ENCODE measurements at places on chromosomes 2 and 18.

GRCh38 chr2:85780316-85781012, 26.7 kb downstream of the ATOH8 start:
- H3K36me3 ChIP-seq, result no peaks in the 10 kb centered on the region
- H3K4me3 ChIP-seq, result no peak overlapping the region
- H3K27me3 ChIP-seq, result no peaks in the 10 kb centered on the region

- no peak overlapping the region for H3K27ac ChIP-seq
- H3K36me3 ChIP-seq, result no peaks in the 10 kb centered on the region
- DNase-seq, result no peak
- no peaks in the 10 kb centered on the region for H3K27me3 ChIP-seq
Measured at GRCh38 chr2:149528983-149529382, 58.6 kb downstream of the MMADHC start.

DNA sequence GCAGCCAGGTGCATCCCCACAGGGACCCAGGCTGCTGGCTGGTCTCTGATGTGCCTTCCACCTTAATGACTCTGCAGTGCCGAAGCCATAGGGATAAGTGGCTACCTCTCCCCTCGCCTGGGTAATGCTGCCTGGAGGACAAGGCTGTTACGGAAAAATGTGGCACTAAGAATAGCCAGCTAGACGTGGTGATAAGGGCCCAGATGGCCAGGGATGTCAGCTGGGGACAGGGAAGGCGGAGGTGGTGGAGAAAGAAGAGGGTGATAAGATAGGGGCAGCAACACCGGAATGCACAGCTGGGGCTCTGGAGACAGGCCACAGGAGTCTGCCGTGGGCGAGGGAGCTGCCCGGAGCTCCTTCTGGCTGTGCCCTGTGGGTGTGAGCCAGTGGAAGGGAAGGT, 170.6 kb downstream of the FHOD3 start:
- no peak overlapping the region for H3K4me3 ChIP-seq
- DNase-seq, result no peak
- no peak overlapping the region for H3K27ac ChIP-seq
- peaks cover 3% of the 10 kb centered on the region for H3K4me1 ChIP-seq

GRCh38 chr2:76569819-76570218, 859.1 kb upstream of the GCFC2 start:
- no peaks in the 10 kb centered on the region for H3K27me3 ChIP-seq
- no peaks in the 10 kb centered on the region for H3K4me1 ChIP-seq
- H3K36me3 ChIP-seq, result no peaks in the 10 kb centered on the region
- no peak overlapping the region for H3K4me3 ChIP-seq
- no peak for DNase-seq
- H3K27ac ChIP-seq, result no peak overlapping the region

GRCh38 chr2:153291718-153292117, 186.8 kb downstream of the RPRM start:
- no peak overlapping the region for H3K27ac ChIP-seq
- H3K4me1 ChIP-seq, result no peaks in the 10 kb centered on the region
- no peak for DNase-seq
- no peak overlapping the region for H3K4me3 ChIP-seq
- no peaks in the 10 kb centered on the region for H3K27me3 ChIP-seq

DNA sequence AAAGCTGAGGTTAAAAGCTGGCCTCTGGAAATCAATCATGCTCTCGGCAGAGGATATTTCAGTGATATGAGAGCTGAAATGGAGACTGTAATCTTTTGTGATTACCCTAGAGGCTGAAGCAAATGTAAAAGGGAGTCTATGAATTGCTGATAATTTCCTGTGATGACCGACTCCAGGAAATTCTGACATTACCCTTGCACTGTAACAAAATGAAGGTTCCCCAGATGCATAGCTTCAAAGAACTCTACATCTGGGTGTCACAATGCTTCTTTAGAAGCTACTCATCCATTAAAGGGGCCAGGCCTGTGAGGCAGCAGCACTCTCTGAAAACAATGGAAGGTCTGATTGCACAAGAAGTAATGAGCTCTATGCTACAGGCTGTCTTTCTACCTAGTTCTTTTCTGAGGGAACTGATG, 268.2 kb upstream of the SESTD1 start:
- H3K36me3 ChIP-seq, result no peaks in the 10 kb centered on the region
- no peaks in the 10 kb centered on the region for H3K4me1 ChIP-seq
- H3K4me3 ChIP-seq, result no peak overlapping the region
- DNase-seq, result no peak
- H3K27ac ChIP-seq, result no peak overlapping the region

- H3K27ac ChIP-seq, result no peak overlapping the region
- H3K27me3 ChIP-seq, result no peaks in the 10 kb centered on the region
- DNase-seq, result peak; percentile 52
- no peak overlapping the region for H3K4me3 ChIP-seq
Measured at GRCh38 chr18:57581301-57581934, 5.1 kb downstream of the FECH start.

GRCh38 chr2:134677856-134678756, 40.7 kb downstream of the TMEM163 start:
- no peaks in the 10 kb centered on the region for H3K27me3 ChIP-seq
- H3K36me3 ChIP-seq, result no peaks in the 10 kb centered on the region
- H3K4me1 ChIP-seq, result peaks cover 21% of the 10 kb centered on the region
- no peak for DNase-seq

DNA sequence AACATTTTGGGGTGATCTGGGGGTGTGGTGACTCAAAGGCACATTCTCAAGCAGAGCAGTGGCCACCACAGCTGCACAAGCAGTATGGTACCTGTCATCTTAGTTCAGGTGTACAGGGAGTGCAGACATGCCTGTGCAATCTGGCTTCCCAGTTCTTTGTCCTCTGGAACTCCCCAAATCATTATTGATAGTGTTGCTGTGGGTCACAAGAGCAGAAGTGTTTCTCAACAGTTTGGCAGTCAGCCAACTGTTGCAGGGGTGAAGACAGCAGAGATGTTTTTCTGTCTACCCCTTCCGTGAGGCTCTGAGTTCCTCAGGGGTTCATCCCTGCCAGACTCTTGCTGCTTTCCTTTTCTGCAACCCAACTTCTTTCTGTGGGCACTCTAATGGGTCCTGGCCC, 206.5 kb upstream of the ZSWIM2 start:
- no peaks in the 10 kb centered on the region for H3K4me1 ChIP-seq
- DNase-seq, result peak; percentile 67
- no peak overlapping the region for H3K4me3 ChIP-seq
- no peak overlapping the region for H3K27ac ChIP-seq
- no peaks in the 10 kb centered on the region for H3K27me3 ChIP-seq
- H3K36me3 ChIP-seq, result no peaks in the 10 kb centered on the region

DNA sequence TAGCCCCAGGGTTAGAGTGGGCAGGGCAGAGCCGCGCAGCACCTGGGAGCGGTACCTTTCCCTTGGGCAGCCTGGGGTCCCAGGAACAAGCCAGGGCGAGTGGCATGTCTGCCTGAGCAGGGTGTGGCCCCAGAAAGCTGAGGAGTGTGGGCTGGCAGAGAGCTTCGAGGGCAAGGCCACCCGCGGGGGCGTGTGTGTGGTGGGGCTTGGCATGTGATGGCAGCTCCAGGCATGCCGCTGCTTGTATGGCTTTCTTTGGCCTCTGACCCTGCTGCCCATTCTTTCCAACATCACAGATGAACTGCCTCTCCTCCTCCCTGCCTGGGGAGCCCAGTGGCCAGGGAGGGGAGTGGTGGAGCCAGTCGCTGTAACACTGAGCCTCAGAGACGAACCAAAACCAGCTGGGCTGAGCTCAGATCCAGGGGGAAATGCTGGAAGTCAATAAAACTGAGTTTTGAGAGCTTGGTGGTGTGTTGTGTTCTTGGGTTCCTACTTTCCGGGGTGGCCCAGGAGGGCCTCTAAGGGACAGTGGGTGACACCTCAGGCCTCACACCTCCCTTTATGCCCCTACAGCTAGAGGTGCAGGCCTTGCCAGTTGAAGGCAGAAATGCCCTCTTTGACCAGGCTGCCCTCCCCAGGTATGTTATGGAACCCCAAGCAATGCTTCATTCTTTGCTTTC, 7.4 kb downstream of the DNAJB2 start:
- H3K27ac ChIP-seq, result no peak overlapping the region
- H3K4me1 ChIP-seq, result no peaks in the 10 kb centered on the region
- no peaks in the 10 kb centered on the region for H3K27me3 ChIP-seq
- H3K36me3 ChIP-seq, result peaks cover 23% of the 10 kb centered on the region

GRCh38 chr18:55269622-55270021, 310.4 kb upstream of the CCDC68 start:
- peaks cover 60% of the 10 kb centered on the region for H3K36me3 ChIP-seq
- peaks cover 33% of the 10 kb centered on the region for H3K4me1 ChIP-seq
- no peak overlapping the region for H3K4me3 ChIP-seq
- H3K27me3 ChIP-seq, result no peaks in the 10 kb centered on the region
- no peak overlapping the region for H3K27ac ChIP-seq
- no peak for DNase-seq

GRCh38 chr2:195861821-195862220, 204.8 kb downstream of the SLC39A10 start:
- H3K27me3 ChIP-seq, result no peaks in the 10 kb centered on the region
- DNase-seq, result no peak
- no peak overlapping the region for H3K4me3 ChIP-seq
- no peak overlapping the region for H3K27ac ChIP-seq

DNA sequence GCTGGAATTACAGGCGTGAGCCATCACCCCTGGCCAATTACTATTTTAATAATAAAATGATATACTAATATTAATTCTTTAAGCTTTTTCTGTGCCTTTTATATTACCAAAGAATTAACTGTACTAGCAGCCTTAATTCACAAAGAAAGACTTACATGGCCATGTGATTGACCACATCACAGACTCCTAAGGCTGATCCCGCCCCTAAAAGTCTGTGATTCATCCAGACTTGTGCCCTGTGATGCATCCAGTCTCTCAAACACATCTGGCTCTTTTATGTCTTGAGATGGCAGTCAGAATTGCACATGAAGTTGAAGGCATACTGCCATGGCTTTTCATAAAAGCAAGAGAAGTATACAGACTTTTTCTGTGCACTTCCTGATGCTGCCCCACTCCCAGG, 91.7 kb downstream of the DTNA start:
- H3K4me1 ChIP-seq, result no peaks in the 10 kb centered on the region
- peak; percentile 23 for DNase-seq
- no peaks in the 10 kb centered on the region for H3K27me3 ChIP-seq
- no peak overlapping the region for H3K4me3 ChIP-seq
- no peak overlapping the region for H3K27ac ChIP-seq

DNA sequence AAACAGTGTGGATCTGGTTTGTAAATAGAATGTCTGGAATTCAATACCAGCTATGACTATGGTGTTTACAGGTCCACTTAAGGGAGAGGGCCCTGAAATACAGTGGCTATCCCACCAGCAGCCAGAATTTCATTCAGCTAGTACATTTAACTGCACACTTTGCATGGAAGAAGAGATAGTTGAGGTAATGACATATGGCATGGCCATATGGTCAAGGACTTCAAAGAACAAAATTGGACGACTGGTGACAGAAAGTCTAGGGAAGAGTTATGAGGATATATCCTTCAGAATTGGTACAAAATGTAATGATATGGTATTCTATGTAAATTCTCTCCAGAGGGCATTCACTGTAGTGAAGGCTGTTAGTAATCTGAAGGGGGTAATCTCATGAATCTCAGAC, 105.0 kb downstream of the IKZF2 start:
- H3K4me3 ChIP-seq, result no peak overlapping the region
- H3K27me3 ChIP-seq, result no peaks in the 10 kb centered on the region
- H3K4me1 ChIP-seq, result no peaks in the 10 kb centered on the region
- no peak overlapping the region for H3K27ac ChIP-seq
- peaks cover 13% of the 10 kb centered on the region for H3K36me3 ChIP-seq
- DNase-seq, result no peak

- no peak overlapping the region for H3K27ac ChIP-seq
- H3K27me3 ChIP-seq, result no peaks in the 10 kb centered on the region
- H3K4me3 ChIP-seq, result no peak overlapping the region
- DNase-seq, result peak; percentile 15
Measured at GRCh38 chr18:27685807-27686412, 491.0 kb downstream of the CDH2 start.

DNA sequence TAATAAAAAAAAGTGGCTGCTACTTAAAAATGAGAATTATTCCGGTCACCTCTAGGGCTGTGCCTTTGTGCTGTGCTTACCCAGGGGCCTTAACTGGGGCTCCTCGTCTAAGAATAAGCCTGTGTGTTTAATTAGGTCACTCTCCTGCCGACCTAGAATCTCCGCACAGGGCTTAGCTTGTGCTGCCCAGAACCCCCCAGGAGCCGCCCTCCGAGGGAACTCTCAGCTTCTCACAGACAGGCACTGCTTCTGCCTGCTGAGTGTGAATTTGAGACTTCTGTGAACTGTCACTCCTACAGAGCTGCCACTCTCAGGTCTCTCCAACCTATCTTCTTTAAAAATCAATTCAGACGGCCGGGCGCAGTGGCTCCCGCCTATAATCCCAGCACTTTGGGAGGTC, 11.9 kb upstream of the NT5DC4 start:
- peaks cover 71% of the 10 kb centered on the region for H3K4me1 ChIP-seq
- DNase-seq, result no peak
- no peak overlapping the region for H3K4me3 ChIP-seq

GRCh38 chr2:86350751-86351150, 13.3 kb upstream of the REEP1 start:
- no peak overlapping the region for H3K27ac ChIP-seq
- H3K27me3 ChIP-seq, result peaks cover 2% of the 10 kb centered on the region
- H3K4me1 ChIP-seq, result no peaks in the 10 kb centered on the region
- no peaks in the 10 kb centered on the region for H3K36me3 ChIP-seq

GRCh38 chr18:48827291-48828193, 123.2 kb downstream of the SMAD7 start:
- H3K36me3 ChIP-seq, result peaks cover 4% of the 10 kb centered on the region
- peak overlapping the region; percentile 1 for H3K4me3 ChIP-seq
- no peaks in the 10 kb centered on the region for H3K27me3 ChIP-seq
- DNase-seq, result peak; percentile 40
- H3K4me1 ChIP-seq, result peaks cover 4% of the 10 kb centered on the region
- H3K27ac ChIP-seq, result no peak overlapping the region

DNA sequence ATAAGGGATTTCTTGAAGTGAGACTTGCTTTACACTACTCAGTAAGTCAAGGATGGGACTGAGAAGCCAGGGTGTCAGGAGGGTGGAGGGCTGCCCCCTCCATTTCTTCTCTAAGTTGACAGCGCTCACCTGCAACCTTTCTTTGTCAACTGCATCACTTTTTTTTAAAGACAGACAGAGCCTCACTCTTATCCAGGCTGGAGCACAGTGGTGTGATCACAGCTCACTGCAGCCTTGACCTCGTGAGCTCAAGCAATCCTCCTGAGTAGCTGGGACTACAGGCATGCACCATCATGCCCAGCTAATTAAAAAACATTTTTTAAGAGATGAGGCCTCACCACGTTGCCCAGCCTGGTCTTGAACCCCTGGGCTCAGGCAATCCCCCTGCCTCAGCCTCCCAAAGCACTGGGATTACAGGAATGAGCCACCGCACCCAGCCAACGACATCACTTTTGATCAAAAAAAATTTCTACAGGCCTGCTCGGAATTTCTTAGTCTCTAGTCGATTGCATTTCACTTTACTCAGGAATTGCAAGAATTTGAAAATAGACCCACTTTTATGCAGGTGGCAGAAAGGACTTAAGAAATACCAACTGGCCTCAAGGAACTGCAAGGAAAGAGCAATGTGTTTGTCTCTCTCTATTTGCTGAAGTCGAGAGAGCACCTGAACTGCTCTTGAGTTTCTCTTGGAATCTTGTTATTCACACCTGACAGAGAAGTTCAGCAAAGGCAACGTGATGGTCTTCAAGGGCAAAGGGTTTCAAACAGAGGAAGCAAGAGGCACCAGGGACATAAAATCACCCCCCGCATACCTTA, 101.4 kb downstream of the MYOM1 start:
- no peaks in the 10 kb centered on the region for H3K36me3 ChIP-seq
- no peak for DNase-seq
- no peak overlapping the region for H3K4me3 ChIP-seq
- no peak overlapping the region for H3K27ac ChIP-seq

GRCh38 chr2:178441426-178441825, 9.5 kb downstream of the PRKRA start:
- no peaks in the 10 kb centered on the region for H3K27me3 ChIP-seq
- H3K27ac ChIP-seq, result no peak overlapping the region

Data from common myeloid progenitor, CD34-positive (primary cell).